ENCODE measurements at places on chromosomes 7 and 10. TPM values are rescaled to one million over a fixed set of nuclear protein-coding genes. Genes with fewer than 3 reads are reported as not detected.

NXPH1 gene
- total RNA-seq = not detected

GRCh38 chr10:24992512-24993133, 23.3 kb downstream of the ENKUR start:
- no peak for DNase-seq

DNA sequence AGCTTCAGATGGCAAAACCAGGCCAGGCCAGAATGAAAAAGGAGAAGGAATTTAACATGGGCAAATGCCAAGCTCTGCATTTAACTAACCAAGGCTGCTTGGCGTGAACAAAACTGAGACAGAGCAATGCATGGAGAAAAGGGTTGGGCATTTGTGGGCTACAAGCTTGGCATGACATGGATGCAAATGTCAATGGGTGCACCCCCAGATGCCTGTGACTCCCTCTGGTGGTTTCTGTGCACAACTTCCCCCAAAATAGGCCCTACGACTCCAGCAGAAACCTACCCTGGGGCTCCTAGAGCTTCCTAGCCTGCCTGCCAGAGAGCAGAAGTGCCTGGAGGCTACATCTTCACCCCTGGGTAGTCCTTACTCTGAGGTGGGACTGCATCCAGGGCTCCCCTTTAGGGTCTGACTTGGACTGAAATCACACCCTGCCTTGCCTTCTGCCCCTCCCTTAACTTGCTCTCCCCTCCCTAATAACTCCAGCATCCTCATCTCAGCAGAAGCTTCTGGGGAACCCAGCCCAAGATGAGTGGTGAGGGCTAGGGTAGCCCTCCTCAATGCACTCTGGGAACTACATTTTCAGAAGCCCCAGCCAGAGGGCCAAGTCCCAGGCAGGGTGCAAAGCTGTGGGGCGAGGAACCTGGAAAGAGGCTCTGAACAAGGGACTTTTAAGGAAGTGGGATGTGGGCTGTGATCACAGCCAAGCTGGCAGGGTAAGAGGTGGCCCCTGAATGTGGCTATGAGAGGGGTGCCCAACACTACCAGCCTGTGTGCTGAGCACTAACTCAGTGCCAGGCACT, 11.3 kb downstream of the GPRIN2 start:
- DNase-seq = no peak

- DNase-seq = no peak
Observed at GRCh38 chr7:19161671-19162070, 16.4 kb upstream of the FERD3L start.

GRCh38 chr10:81733542-81733941, 141.5 kb upstream of the NRG3 start:
- DNase-seq = no peak

DNA sequence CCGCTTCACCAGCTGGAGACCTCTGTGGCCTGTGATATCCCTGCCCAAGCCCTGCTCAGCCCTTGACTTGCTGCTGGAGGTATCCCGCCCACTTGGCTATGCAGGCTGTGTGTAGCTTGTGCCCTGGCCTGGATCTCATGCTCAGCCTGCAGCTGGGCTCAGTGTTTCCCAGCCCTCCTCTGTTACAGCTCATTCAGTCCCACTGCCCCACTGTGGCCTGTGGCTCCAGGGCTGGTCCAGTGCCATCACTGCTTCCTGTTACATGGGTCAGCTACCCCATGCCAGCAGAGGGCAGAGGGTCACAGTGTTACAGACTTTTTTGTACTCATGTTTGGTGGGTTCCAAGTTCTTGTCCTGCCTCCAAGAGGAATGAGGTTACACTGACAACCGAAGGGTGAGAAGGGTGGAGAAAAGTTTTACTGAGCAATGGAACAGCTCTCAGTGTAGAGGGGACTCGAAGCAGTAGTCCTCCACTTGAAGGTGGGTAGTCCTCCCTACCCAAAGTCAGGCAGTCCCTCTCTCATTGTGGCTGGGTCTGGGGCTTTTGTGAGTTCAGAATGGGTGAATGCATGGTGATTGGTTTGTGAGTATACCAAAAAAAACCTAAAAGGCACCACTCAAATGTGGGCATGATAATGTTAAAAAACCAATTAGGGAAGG, 100.4 kb downstream of the ANKRD7 start:
- DNase-seq = no peak

Data from lung microvascular endothelial cell (primary cell).